ENCODE measurements at places on chromosomes 12 and 14. TPM values are rescaled to one million over a fixed set of nuclear protein-coding genes. Genes with fewer than 3 reads are reported as not detected.
A peak's percentile ranks its signal among the peaks of the same experiment; 100 is the strongest.

Gene DPPA3
- not detected for total RNA-seq

DNA sequence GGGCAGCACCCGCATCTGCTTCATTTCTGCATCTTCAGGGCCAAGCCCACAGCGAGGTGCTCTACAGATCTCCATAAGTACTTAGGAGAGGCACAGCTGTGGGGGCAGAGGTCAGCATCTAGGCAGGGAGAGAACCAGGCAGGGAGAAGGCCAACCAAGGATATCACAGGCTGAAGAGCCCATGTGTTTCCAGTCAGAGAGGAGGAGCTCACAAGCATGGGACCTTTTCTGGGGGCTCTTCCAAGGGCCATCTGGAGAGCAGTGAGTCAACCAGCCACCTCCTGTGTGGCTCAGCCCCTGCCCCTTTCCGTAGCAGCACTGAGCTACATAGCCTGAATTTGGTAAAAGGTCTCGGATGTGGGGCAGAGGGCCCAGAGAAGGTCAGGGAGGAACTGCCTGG is 78.5 kb downstream of the ARL6IP4 start:
- H3K27ac ChIP-seq, result no peak overlapping the region
- no peak overlapping the region for H3K4me3 ChIP-seq
- no peak for DNase-seq

DNA sequence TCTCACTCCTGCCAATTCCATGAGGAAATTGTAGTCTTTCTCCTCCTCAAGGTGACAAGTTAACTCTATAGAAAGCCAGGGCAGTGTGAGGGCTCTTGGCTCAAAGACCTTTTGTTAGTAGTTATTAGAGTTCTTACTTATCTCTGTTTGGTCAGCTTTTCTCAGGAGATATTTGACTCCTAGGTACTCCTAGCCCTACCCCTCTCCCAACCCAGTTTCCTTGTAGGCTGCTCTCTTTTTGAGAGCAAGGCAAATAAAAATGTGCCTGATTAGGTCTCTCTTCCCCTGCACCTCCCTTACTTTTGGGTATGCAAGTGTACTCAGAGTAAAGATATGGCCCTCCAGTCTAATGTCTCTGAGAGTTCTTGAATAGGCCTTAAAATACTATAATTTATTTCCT is 23.8 kb downstream of the BTG1 start:
- no peak overlapping the region for H3K4me3 ChIP-seq
- H3K27ac ChIP-seq, result no peak overlapping the region

Gene LRRC23
- total RNA-seq, result 17.2 TPM

GRCh38 chr12:108104657-108105056 is 24.4 kb upstream of the WSCD2 start:
- no peaks in the 10 kb centered on the region for H3K36me3 ChIP-seq
- H3K4me1 ChIP-seq, result no peaks in the 10 kb centered on the region
- H3K4me3 ChIP-seq, result no peak overlapping the region

GRCh38 chr12:835754-836518 is 83.6 kb downstream of the WNK1 start:
- H3K27ac ChIP-seq, result no peak overlapping the region
- DNase-seq, result no peak
- no peaks in the 10 kb centered on the region for H3K27me3 ChIP-seq
- peaks cover 4% of the 10 kb centered on the region for H3K36me3 ChIP-seq
- no peaks in the 10 kb centered on the region for H3K4me1 ChIP-seq
- H3K4me3 ChIP-seq, result no peak overlapping the region

DNA sequence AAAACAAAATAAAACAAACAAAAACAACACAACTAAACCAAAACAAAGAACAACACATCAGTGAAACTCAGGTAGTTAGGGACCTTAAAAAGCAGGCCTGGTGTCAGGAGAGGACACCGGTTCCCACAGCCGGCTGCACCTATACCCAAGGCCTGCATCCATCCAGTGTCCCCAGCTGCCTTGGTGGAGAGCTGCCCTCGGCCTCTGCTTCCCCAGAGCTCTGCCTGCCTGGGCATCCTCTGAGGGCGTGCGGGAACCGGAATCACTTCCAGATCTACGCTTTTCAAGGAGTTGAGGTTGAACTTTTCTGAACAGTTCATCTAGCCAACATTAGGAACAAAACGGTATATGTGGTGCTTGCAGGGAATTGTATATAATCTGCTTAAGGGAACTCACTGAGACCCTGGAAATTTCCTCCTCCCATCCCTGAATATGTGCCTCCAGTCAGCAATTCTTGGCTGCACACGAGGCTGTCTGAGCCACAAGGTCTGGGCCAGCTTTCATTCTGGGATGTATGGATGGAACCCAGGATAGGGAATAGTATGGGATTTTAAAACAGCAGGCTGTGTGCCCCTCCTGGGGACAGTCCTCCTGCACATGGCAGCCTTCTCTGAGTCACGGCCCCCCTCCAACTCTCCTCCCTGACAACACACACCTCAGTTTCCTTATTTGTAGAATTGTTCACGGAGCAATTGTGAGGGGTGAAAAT is 319.0 kb upstream of the RTL1 start:
- H3K27ac ChIP-seq, result no peak overlapping the region
- H3K36me3 ChIP-seq, result no peaks in the 10 kb centered on the region
- H3K4me1 ChIP-seq, result no peaks in the 10 kb centered on the region
- no peak overlapping the region for H3K4me3 ChIP-seq
- H3K27me3 ChIP-seq, result no peaks in the 10 kb centered on the region
- DNase-seq, result no peak

Gene DTX3
- total RNA-seq, result 19.0 TPM

DNA sequence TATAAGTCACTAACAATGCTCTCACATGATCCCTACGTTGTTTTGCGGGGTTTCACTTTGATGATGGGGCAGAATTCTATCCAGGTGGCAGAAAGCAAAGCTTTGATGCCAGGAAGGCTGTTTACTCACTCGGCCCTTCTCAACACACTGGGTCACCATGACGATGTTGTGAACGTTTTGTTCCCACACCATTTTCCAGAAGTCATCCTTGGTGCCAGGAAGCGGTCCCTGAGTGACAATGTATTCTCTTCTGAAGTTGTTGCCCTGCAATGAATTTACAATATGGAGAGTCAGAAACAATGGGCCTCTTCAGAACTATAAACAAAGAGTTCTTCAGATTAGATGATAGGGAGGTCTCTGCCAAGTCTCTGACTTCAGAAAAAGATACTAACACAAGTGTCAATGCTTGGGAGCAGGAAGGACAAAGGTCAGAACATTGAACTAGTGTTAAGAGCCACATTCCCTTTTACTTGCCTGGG is 101.3 kb downstream of the PTPRB start:
- DNase-seq, result peak; percentile 26
- H3K27me3 ChIP-seq, result no peaks in the 10 kb centered on the region
- no peaks in the 10 kb centered on the region for H3K36me3 ChIP-seq
- H3K4me1 ChIP-seq, result peaks cover 19% of the 10 kb centered on the region

DNA sequence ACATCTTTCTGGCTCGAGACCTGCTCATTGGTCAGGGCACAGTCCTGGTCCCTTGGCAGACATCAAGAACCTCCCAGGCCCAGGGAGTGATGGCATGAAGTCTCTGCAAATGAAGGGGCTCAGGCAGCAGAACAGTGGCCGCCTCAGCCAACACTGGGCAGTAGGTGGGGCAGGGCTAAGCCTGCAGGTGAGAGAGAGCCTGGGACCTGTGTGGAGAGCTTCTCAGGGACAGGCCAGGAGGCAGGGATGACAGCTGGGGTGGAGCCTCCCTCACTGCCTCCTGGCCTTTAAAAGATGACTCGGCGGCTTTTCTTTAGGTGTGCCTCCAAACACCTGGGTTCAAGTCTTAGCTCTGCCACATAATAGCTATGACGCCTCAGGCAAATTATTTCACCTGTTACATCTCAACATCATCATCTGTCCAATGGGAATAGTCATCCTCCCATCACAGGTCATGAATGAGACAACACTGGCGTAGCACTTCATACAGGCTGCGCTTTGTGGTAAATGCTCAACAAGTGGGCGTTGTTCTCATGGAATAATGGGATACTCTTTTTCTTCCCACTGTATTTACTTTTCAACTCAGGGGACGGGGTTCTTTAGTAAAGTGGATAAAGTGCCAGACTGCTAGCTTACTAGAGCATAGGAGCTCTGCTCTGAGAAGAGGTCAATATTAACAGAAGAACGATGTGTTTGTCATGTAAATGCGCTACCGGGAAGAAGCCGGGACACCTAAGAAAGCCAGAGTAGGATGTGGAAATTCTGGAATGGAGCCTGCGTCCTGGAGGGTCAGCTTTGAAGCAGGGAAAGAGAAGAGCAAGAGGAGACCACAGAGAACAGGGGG is 277.4 kb downstream of the FOXN3 start:
- H3K27ac ChIP-seq, result no peak overlapping the region
- H3K4me1 ChIP-seq, result no peaks in the 10 kb centered on the region
- no peaks in the 10 kb centered on the region for H3K27me3 ChIP-seq
- DNase-seq, result no peak
- no peak overlapping the region for H3K4me3 ChIP-seq
- no peaks in the 10 kb centered on the region for H3K36me3 ChIP-seq

- H3K36me3 ChIP-seq, result no peaks in the 10 kb centered on the region
- no peaks in the 10 kb centered on the region for H3K27me3 ChIP-seq
- H3K4me1 ChIP-seq, result peaks cover 45% of the 10 kb centered on the region
- no peak overlapping the region for H3K4me3 ChIP-seq
- DNase-seq, result no peak
- no peak overlapping the region for H3K27ac ChIP-seq
These were observed 3.5 kb downstream of the FBXO34 start for GRCh38 chr14:55274751-55275150.

DNA sequence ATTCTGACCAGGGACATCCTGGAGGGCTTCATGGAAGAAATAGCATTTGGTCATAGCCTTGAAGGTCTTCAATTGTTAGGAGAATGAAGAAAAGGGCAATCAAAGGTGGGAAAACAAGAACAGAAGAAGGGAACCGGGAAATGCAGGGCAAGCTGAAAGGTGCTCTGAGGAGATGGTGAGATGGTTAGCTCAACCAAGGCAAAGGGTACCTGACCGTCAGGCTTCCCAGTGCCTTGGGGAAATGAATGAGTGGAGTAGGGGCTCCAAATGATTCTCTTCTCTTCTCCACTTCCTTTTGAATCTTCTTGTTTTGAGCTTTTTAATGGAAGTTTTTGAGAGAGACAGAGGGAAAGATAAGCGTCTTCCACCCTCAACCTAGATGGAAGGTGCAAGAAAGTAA is 155.6 kb upstream of the PWP1 start:
- no peak for DNase-seq
- no peaks in the 10 kb centered on the region for H3K4me1 ChIP-seq
- H3K27ac ChIP-seq, result no peak overlapping the region

Gene COCH
- 3.6 TPM for total RNA-seq

GRCh38 chr14:81436296-81437138 is 36.4 kb upstream of the STON2 start:
- H3K36me3 ChIP-seq, result no peaks in the 10 kb centered on the region
- peaks cover 16% of the 10 kb centered on the region for H3K27me3 ChIP-seq
- peak; percentile 60 for DNase-seq
- peak overlapping the region; percentile 58 for H3K4me3 ChIP-seq

GRCh38 chr12:27034607-27035293 is 12.4 kb downstream of the MED21 start:
- no peaks in the 10 kb centered on the region for H3K4me1 ChIP-seq
- H3K4me3 ChIP-seq, result no peak overlapping the region
- DNase-seq, result no peak
- H3K27me3 ChIP-seq, result no peaks in the 10 kb centered on the region
- no peak overlapping the region for H3K27ac ChIP-seq

- peaks cover 8% of the 10 kb centered on the region for H3K4me1 ChIP-seq
- H3K4me3 ChIP-seq, result no peak overlapping the region
- no peak for DNase-seq
- no peaks in the 10 kb centered on the region for H3K36me3 ChIP-seq
These were observed 6.0 kb downstream of the SYT1 start for GRCh38 chr12:78870539-78870938.

Gene ATN1
- total RNA-seq, result 109 TPM

- H3K27me3 ChIP-seq, result no peaks in the 10 kb centered on the region
- no peaks in the 10 kb centered on the region for H3K36me3 ChIP-seq
- H3K27ac ChIP-seq, result no peak overlapping the region
- no peak overlapping the region for H3K4me3 ChIP-seq
- no peaks in the 10 kb centered on the region for H3K4me1 ChIP-seq
These were observed 257.4 kb downstream of the ZFP36L1 start for GRCh38 chr14:68535404-68536017.

DNA sequence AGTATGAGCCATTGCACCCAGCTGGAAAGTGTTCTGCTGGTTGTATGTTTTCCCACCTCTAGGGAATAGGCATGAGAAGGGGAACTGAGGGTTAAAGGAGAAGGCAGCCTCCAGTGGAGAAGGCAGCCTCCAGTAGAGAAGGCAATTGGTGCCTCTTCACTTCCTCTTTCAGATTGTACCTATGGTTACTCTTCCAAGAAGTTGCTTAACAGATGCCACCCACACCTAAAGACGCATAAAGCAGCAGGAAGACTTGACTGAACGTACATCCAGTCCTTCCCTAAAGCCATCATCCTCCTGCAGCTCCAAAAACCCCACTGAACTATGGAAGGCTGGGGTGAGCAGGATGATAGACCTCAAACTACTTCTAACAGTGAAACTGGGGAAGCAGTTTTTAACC is 13.1 kb downstream of the DPF3 start:
- no peaks in the 10 kb centered on the region for H3K4me1 ChIP-seq
- no peak overlapping the region for H3K4me3 ChIP-seq
- H3K27me3 ChIP-seq, result no peaks in the 10 kb centered on the region
- no peak for DNase-seq

Gene SIX1
- 6.0 TPM for total RNA-seq

Gene AMIGO2
- total RNA-seq, result 6.6 TPM

- H3K27ac ChIP-seq, result peak overlapping the region; percentile 61
- no peaks in the 10 kb centered on the region for H3K27me3 ChIP-seq
- H3K4me1 ChIP-seq, result no peaks in the 10 kb centered on the region
- no peak overlapping the region for H3K4me3 ChIP-seq
- no peaks in the 10 kb centered on the region for H3K36me3 ChIP-seq
- DNase-seq, result no peak
These were observed 48.3 kb downstream of the STXBP6 start for GRCh38 chr14:25001601-25002000.

- no peaks in the 10 kb centered on the region for H3K36me3 ChIP-seq
- no peaks in the 10 kb centered on the region for H3K4me1 ChIP-seq
- no peak for DNase-seq
- H3K27ac ChIP-seq, result no peak overlapping the region
- H3K4me3 ChIP-seq, result no peak overlapping the region
These were observed 10.6 kb downstream of the BBS10 start for GRCh38 chr12:76337583-76337982.

DNA sequence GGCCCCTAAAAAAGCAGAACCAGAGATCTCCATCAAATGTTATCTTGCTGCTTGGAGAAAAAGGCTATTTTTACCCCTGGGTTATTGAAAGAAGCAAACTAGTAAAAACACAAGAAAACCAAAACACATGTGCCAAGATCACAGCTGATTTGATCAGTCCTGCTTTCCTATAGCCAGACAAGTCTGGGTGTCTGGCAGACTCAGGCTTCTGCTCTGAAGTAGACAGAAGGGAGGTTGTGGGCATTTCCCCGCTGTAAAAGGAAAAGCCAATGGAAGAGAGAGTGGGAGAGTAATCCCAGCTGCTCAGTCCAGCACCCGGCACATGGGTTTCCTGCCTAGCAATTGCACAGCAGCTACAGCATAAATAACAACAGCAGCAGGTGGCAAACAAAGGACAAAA is 177.9 kb downstream of the PHLDA1 start:
- peaks cover 6% of the 10 kb centered on the region for H3K4me1 ChIP-seq
- no peak for DNase-seq
- H3K27me3 ChIP-seq, result no peaks in the 10 kb centered on the region
- H3K27ac ChIP-seq, result no peak overlapping the region
- H3K4me3 ChIP-seq, result no peak overlapping the region
- no peaks in the 10 kb centered on the region for H3K36me3 ChIP-seq

All from tibial nerve (tissue), 4 donors.